ENCODE measurements at places on chromosomes 7 and 10.

DNA sequence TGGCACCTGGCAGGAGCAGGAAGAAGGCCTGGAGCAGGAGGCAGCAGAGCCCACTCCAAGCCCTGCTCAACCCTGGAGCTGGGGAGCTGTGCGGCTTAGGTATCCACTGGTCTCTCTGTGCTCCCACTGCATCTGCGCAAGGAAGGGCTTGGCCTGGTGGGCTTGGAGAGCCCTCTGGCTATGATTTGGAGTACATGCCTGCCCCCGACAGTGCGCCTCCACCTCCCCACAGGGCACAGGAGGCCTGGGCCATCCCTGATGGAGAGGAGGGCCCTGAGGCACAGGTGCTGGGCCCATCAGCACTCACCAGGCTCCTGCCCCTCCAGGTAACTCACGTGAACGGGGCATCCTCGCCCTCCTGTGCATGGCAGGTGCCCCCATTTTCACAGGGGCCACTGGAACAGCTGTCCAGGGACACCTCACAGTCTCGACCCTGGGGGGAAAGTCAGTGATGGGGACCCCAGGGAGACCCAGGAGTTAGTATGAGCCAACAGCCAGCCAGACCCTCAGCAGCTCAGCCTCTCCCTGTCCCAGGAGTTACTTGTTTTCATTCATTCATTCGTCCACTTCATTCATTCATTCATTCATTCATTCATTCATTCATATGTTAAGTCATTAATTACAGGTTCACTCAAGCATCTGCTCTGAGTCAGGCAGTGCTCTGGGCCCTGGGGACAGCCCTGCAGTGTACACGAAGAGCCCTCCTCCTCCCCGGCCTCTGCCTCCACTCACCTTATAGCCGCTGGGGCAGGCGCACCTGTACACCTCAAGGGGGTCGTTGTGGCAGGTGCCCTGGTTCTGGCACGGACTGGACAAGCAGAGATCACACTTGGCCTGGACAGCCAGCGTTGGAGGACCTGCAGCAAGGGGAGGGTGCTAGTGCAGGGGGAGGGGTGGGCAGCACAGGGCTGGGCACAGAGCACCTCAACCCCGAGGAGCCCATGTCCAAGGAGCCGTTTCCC is 167.2 kb downstream of the SLIT1 start:
- no peak for DNase-seq

- no peak for DNase-seq
Measured at GRCh38 chr10:97810446-97810845, 38.6 kb upstream of the SFRP5 start.

- no peak for DNase-seq
Measured at GRCh38 chr7:96332325-96332724, 10.4 kb upstream of the SLC25A13 start.

GRCh38 chr7:30681331-30681797 is 892 bp downstream of the CRHR2 start:
- no peak for DNase-seq

DNA sequence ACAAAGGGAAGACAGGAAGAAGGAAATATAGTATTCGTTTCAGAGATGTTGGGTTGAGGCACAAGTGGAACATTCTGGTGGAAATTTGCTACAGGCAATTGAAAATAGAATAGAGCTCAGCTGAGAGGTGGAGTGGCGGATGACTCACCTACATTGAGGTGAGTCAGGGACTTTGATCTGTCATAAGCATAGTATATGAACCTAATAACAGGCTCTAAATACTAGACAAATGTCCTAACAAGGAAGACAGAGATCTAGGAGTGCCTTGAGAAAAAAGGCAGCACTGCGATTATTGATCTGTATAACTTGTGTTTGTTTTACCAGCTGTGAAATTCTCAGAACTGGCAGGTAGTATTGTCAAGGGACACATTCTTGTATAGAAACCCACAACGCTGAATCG is 907 bp upstream of the IFRD1 start:
- DNase-seq, result no peak

Data from GM06990 (cell line).